ENCODE measurements at places on chromosomes 2 and 18.

GRCh38 chr2:151161821-151162551, 99.7 kb downstream of the RBM43 start:
- DNase-seq = no peak

DNA sequence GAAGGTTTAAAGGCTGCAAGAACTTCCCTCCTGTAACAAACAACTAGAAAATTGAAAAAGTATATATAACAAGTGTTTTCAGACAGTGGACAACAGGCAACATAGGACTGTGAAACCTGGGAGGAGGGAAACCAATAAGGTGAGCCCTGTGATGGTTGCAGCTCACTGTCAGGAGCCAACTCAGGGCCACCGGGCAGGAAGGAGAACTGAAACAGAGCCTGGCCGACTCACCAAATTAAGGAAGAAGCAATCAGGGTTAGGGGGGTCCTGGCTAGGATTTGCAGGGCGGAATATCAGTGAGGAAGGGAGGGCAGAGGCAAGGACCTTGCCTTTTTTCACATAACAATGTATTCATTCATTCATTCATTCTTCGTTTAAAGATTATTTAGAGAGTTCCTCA, 21.8 kb upstream of the CNRIP1 start:
- no peak for DNase-seq

DNA sequence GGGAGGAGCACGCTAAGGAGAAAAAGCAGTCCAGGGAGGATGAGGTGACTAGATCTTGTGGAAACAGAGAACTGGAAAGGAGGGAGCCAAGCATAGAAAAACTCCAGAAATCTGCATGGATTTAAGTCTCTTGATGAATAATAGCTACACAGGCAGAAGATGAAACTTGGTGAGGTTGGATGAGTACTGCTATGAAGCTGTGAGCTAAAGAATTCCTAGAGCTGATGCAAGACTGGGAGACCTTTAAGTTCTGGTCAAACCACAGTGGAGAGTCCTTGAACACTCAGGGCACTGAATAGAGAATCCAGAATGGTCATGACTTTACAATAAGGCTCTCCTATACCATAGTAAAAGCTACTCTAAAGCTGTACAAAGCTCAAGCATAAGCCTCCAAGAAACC, 18.4 kb upstream of the PIEZO2 start:
- DNase-seq = no peak

- DNase-seq = no peak
Observed at GRCh38 chr2:38293152-38293865, 83.8 kb downstream of the ATL2 start.

All from stimulated activated naive CD4-positive, alpha-beta T cell treated with Interleukin-2 at 50 U/mL for 16 hours (primary cell).